T-helper 22 cell (primary cell): ENCODE measurements at places on chromosomes 6 and 20.

DNA sequence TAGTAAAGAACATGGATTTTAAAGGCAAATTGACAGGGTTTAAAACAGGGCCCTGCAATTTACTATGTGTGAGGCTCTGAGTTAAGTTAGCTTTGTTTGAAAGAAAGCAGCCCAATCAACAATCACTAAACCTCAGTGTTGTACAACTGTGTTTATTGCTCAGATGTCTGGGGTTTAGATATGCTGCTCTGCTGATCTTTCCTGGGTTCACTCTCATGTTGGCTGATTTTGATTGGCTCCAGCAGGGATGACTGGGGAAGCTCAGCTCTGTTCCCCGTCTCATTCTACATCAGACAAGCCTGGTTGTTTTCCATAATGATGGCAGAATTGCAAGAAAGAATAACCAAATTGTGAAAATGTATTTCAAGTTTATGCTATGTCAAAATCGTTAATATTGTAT lies 10.9 kb downstream of the C6orf58 start:
- no peak for DNase-seq

DNA sequence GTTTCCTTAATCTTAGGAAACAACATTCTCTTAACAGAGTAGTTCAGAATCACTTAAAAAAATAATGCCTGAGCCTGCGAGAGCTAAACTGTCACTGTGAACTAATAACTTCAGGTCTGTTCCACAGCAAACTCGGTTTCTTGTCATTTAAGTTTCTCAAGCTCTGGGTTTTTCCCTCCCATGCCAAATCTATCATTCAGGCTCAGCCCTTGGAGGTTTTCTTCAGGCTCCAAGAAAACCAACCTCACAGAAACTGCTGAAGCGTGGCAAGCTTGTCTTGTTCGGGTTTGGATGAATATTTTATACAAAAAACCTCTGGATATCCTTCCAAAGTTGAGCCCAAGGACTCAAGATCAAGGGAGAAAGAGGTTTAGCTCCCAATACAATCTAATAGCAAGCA lies 99.7 kb upstream of the SNX9 start:
- DNase-seq = no peak

DNA sequence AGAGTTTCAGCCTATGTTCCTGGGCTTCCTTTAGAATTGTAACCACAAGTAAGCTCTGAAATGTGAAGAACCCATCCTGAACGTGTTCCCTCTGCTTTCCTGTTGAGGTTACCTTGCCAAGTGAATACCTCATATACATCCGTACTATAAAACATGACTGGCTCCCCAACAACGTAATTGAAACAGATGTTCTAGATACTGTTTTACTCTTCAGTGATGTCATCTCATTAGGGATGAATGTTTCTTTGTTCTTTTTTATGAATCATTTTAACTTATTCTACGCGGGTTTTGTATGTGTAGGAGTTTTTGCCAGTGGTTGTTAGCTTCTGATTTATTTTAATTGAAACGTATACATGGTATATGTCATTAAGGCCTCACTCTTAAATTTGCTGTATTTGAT lies 166.8 kb downstream of the SAMD5 start:
- DNase-seq = no peak

GRCh38 chr20:31790401-31790800 lies 28.8 kb upstream of the MYLK2 start:
- DNase-seq = no peak
